T-helper 2 cell (primary cell): ENCODE measurements at places on chromosomes 3 and 15.

DNA sequence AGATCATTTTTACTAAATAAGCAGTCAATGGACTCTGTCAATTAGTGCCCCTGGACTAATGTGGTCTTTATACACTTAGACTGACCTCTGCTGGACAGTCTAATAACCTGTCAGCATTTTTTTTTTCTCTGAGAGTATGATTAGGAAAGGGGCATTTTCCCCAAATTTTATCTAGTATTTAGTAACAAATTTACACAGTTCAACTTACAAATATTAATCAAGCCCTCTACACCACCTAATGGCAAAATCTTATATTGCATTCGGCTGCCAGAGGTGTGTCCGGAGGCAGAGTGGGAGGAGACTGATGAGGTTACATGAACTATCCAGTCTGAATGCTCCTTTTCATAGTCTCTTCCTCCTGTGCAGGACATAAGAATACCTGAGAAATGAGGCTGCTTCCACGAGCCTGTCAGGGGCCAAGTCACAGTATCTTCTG is 36.0 kb upstream of the COLQ start:
- DNase-seq: peak; percentile 47

- DNase-seq: no peak
Observed at GRCh38 chr3:54951405-54951804, 23.5 kb upstream of the LRTM1 start.

GRCh38 chr3:170506556-170506955 is 79.3 kb downstream of the SLC7A14 start:
- DNase-seq: no peak

GRCh38 chr15:99485992-99486370 is 79.8 kb upstream of the MEF2A start:
- no peak for DNase-seq

GRCh38 chr15:33722005-33722672 is 246.2 kb upstream of the CHRM5 start:
- no peak for DNase-seq
